Transverse colon (tissue), 4 donors: ENCODE measurements at places on chromosomes 7 and 10. TPM values are rescaled to one million over a fixed set of nuclear protein-coding genes. Genes with fewer than 3 reads are reported as not detected.

GRCh38 chr10:78584681-78585080 is 484.1 kb upstream of the ZMIZ1 start:
- no peaks in the 10 kb centered on the region for H3K36me3 ChIP-seq
- H3K27ac ChIP-seq = peak overlapping the region; percentile 37
- H3K4me1 ChIP-seq = peaks cover 24% of the 10 kb centered on the region
- no peak overlapping the region for H3K4me3 ChIP-seq
- DNase-seq = no peak
- no peaks in the 10 kb centered on the region for H3K27me3 ChIP-seq

The HTR5A gene
- total RNA-seq = not detected

GRCh38 chr10:25565570-25565969 is 368.5 kb upstream of the MYO3A start:
- no peaks in the 10 kb centered on the region for H3K27me3 ChIP-seq
- H3K27ac ChIP-seq = no peak overlapping the region
- no peak overlapping the region for H3K4me3 ChIP-seq
- DNase-seq = no peak

The CADPS2 gene
- 9.0 TPM for total RNA-seq

DNA sequence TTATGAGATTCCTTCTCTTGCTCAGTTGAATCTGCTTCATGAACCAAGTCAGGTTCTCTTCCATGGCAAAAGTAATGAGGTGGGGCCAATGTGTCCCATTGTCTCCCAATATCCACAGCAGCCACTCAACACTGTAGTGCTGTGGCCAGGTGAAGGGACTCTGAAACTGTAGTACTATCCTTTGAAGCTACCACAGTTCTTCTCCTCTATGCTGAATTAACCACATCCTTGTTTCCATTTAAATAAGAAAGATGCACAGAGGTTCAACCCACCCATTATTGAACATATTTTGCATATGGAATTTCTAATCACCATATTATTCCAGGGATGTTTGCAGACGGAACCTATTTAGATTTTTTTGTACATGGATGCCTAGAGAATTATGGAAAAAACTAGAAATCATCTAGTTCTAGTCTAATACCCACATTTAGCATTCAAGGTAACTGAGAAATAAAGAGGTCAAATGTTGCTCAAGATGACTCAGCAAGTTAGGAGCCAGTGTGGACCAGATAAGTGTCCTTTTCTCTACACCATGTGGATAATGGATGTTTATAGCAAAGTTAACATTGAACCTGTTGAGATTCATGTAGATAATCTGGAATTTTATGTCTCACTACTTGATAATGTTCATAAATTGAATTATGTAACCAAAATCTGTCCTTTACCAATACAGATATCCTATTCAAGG is 64.5 kb downstream of the LRRTM3 start:
- H3K27ac ChIP-seq = no peak overlapping the region
- H3K36me3 ChIP-seq = no peaks in the 10 kb centered on the region
- H3K27me3 ChIP-seq = no peaks in the 10 kb centered on the region

GRCh38 chr10:7121154-7121797 is 289.6 kb downstream of the SFMBT2 start:
- H3K27ac ChIP-seq = no peak overlapping the region
- H3K4me3 ChIP-seq = no peak overlapping the region
- no peaks in the 10 kb centered on the region for H3K36me3 ChIP-seq
- H3K27me3 ChIP-seq = no peaks in the 10 kb centered on the region
- H3K4me1 ChIP-seq = no peaks in the 10 kb centered on the region
- peak; percentile 45 for DNase-seq
